ENCODE measurements at places on chromosomes 2 and 18.

DNA sequence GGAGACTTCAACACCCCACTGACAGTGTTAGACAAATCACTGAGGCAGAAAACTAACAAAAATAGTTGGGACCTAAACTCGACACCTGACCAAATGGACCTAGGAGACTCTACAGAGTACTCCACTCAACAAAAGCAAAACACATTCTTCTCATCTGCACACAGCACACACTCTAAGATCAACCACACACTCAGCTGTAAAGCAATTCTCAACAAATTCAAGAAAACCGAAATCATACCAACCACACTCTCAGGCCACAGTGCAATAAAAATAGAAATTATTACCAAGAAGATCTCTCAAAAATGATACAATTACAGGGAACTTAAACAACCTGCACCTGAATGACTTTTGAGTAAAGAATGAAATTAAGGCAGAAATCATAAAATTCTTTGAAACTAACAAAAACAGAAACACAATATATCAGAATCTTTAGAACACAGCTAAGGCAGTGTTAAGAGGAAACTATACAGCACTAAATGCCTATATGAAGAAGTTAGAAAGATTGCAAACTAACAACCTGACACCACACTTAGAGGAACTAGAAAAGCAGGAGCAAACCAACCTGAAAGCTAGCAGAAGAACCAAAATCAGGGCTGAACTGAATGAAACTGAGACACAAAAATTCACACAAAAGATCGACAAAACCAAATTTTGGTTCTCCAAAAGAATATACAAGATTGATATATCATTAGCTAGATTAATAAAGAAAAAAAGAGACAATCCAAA, 46.3 kb downstream of the RTTN start:
- DNase-seq: no peak

- no peak for DNase-seq
Observed at GRCh38 chr2:95760806-95761525, 169.2 kb downstream of the TRIM43 start.

DNA sequence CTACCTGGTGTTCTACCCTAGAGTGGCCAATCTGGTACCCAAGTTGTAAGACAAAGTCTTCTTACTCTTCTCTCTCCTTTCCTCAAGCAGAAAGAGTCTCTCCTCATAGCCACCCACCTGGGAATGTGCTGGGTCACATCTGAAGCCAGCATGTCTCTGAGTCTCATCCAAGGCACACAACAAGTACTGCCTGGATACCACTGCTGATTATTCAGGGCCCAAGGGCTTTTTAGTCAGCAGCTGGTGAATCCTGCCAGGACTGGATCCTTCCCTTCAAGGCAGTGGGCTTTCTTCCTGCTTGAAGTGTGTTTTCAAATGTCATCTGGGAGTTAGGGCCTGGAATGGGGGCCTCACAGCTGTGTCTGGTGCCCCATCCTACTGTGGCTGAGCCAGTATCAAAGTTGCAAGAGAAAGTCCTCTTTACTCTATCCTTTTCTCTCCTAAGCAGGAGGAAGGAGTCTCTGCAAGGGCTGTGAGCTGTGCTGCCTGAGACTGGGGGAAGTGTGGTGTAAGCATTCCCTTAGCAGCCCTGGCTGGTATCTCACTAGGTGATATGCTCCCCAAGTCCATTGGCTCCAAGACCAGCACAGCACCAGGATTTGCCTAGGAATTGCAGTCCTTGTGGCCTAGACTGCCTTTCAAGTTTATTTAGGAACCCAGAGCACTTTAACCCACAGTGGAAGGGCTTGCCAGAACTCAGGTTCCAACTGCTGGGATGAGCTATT, 27.2 kb downstream of the OXER1 start:
- DNase-seq: no peak

DNA sequence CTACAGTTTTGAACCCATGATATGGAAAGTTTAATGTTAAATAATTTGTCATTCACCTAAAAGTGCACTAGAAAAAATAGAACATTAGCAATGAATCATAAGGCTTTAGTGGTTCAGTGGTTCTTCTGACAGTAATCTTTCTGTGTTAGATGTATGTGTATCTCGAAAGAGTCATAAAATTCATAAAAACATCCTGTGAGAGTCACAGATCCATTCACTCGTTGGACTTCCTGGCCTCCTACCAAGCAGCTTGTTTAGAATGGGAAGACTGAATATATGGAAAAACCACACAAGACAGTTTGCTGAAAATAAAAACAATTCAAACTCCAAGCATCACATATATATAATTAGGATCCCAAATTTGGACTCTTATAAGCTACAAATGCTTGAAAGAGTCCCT, 34.8 kb downstream of the ADNP2 start:
- no peak for DNase-seq

GRCh38 chr2:46067501-46068305, 229.5 kb upstream of the EPAS1 start:
- no peak for DNase-seq

Measured in skin of body (tissue), 3 donors.